Osteocyte (in vitro differentiated cells): ENCODE measurements at places on chromosomes 3 and 15. TPM values are rescaled to one million over a fixed set of nuclear protein-coding genes. Genes with fewer than 3 reads are reported as not detected.

DNA sequence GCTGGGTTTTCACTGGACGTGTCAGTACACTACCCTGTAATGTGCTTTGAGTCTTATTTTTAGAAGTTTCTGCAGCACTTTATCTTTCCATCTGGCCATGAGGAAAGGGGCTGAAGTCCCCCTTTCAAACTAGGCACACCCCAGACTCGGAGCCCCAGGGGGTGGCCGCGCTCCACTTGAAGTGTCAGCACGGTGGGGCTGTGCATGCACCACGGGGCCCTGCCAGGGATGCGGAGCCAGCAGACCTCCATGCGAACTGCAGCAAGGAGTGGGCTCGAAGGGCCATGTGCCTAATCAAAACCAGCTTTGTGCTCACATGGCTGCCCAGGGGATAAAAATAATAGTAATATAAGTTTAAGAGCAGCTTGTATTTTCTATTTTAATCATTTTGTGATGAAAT lies 100.9 kb upstream of the HACD2 start:
- H3K27me3 ChIP-seq = no peaks in the 10 kb centered on the region
- peaks cover 77% of the 10 kb centered on the region for H3K4me1 ChIP-seq
- peak overlapping the region; percentile 84 for H3K27ac ChIP-seq
- H3K4me3 ChIP-seq = no peak overlapping the region

- DNase-seq = no peak
- H3K4me3 ChIP-seq = no peak overlapping the region
- H3K36me3 ChIP-seq = peaks cover 19% of the 10 kb centered on the region
- H3K4me1 ChIP-seq = peaks cover 48% of the 10 kb centered on the region
- no peaks in the 10 kb centered on the region for H3K27me3 ChIP-seq
- H3K27ac ChIP-seq = peak overlapping the region; percentile 98
Observed at GRCh38 chr3:25593001-25593400, 71.7 kb downstream of the TOP2B start.

GRCh38 chr3:46939578-46940445 lies 36.7 kb downstream of the CCDC12 start:
- no peaks in the 10 kb centered on the region for H3K27me3 ChIP-seq
- H3K27ac ChIP-seq = peak overlapping the region; percentile 21
- no peak overlapping the region for H3K4me3 ChIP-seq

- no peak for DNase-seq
- no peaks in the 10 kb centered on the region for H3K27me3 ChIP-seq
- no peak overlapping the region for H3K4me3 ChIP-seq
- H3K4me1 ChIP-seq = peaks cover 42% of the 10 kb centered on the region
- peak overlapping the region; percentile 54 for H3K27ac ChIP-seq
- no peaks in the 10 kb centered on the region for H3K36me3 ChIP-seq
Observed at GRCh38 chr15:39156166-39156565, 424.7 kb upstream of the THBS1 start.

- no peak overlapping the region for H3K4me3 ChIP-seq
- H3K27ac ChIP-seq = no peak overlapping the region
- H3K4me1 ChIP-seq = no peaks in the 10 kb centered on the region
- peaks cover 6% of the 10 kb centered on the region for H3K27me3 ChIP-seq
- DNase-seq = no peak
Observed at GRCh38 chr3:31092748-31093589, 198.5 kb upstream of the GADL1 start.

GRCh38 chr3:150319900-150320299 lies 88.2 kb upstream of the TSC22D2 start:
- H3K27ac ChIP-seq = no peak overlapping the region
- H3K4me3 ChIP-seq = no peak overlapping the region
- no peak for DNase-seq
- H3K36me3 ChIP-seq = no peaks in the 10 kb centered on the region
- peaks cover 19% of the 10 kb centered on the region for H3K4me1 ChIP-seq
- no peaks in the 10 kb centered on the region for H3K27me3 ChIP-seq

GRCh38 chr3:171511450-171511849 lies 51.2 kb upstream of the TNIK start:
- H3K27ac ChIP-seq = no peak overlapping the region
- peaks cover 3% of the 10 kb centered on the region for H3K27me3 ChIP-seq
- H3K4me1 ChIP-seq = no peaks in the 10 kb centered on the region
- DNase-seq = no peak

- no peak overlapping the region for H3K27ac ChIP-seq
- H3K36me3 ChIP-seq = no peaks in the 10 kb centered on the region
- no peaks in the 10 kb centered on the region for H3K4me1 ChIP-seq
- peaks cover 6% of the 10 kb centered on the region for H3K27me3 ChIP-seq
- no peak for DNase-seq
- H3K4me3 ChIP-seq = no peak overlapping the region
Observed at GRCh38 chr3:121552379-121552778, 6.6 kb upstream of the POLQ start.

- no peaks in the 10 kb centered on the region for H3K4me1 ChIP-seq
- DNase-seq = no peak
- H3K36me3 ChIP-seq = no peaks in the 10 kb centered on the region
- H3K4me3 ChIP-seq = no peak overlapping the region
- peaks cover 25% of the 10 kb centered on the region for H3K27me3 ChIP-seq
Observed at GRCh38 chr15:29233566-29233965, 36.1 kb downstream of the NSMCE3 start.

GRCh38 chr3:43526956-43527355 lies 94.9 kb downstream of the ANO10 start:
- H3K4me1 ChIP-seq = no peaks in the 10 kb centered on the region
- H3K36me3 ChIP-seq = peaks cover 7% of the 10 kb centered on the region
- no peak overlapping the region for H3K27ac ChIP-seq
- no peaks in the 10 kb centered on the region for H3K27me3 ChIP-seq
- DNase-seq = no peak
- H3K4me3 ChIP-seq = no peak overlapping the region

DNA sequence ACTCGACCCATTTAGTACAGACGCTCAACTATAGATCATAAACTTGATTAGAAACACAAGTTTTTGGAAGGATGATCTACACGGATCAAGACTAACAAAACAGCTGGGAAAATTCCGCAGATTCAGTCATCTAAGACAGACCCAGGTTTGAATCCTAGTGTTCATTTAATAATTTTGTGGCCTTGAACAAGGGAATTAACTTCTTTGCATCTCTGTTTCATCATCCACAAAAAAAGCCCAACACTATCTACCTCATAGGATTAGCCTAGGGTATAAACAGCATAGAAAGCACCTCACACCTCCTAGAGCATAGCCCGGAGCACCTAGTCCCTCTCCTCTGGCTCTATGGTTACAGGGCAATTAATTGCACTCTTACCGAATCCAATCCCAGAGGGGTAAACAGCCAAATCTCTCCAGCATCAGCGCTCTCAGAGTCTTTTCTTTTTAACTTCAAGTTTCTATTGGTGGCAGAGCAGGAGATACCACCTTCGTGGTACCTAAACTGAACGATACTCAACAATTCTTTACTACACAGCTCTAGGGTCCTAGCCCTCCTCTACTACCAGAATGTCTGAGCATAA lies 3.5 kb downstream of the TBL1XR1 start:
- H3K36me3 ChIP-seq = peaks cover 10% of the 10 kb centered on the region
- H3K27ac ChIP-seq = peak overlapping the region; percentile 94
- H3K4me3 ChIP-seq = peak overlapping the region; percentile 93
- no peaks in the 10 kb centered on the region for H3K27me3 ChIP-seq
- DNase-seq = no peak

GRCh38 chr15:89244574-89244903 lies 760 bp downstream of the FANCI start:
- peaks cover 23% of the 10 kb centered on the region for H3K4me1 ChIP-seq
- H3K36me3 ChIP-seq = no peaks in the 10 kb centered on the region
- peak overlapping the region; percentile 75 for H3K27ac ChIP-seq
- no peak for DNase-seq
- H3K4me3 ChIP-seq = peak overlapping the region; percentile 88
- peaks cover 6% of the 10 kb centered on the region for H3K27me3 ChIP-seq

GRCh38 chr3:50189989-50190388 lies 1.4 kb upstream of the GNAT1 start:
- H3K4me1 ChIP-seq = peaks cover 3% of the 10 kb centered on the region
- no peaks in the 10 kb centered on the region for H3K27me3 ChIP-seq
- no peak overlapping the region for H3K4me3 ChIP-seq
- H3K36me3 ChIP-seq = no peaks in the 10 kb centered on the region
- no peak overlapping the region for H3K27ac ChIP-seq

- no peak overlapping the region for H3K4me3 ChIP-seq
- H3K4me1 ChIP-seq = no peaks in the 10 kb centered on the region
- H3K27me3 ChIP-seq = no peaks in the 10 kb centered on the region
- DNase-seq = no peak
- no peak overlapping the region for H3K27ac ChIP-seq
Observed at GRCh38 chr15:88072598-88073390, 183.7 kb downstream of the NTRK3 start.

DNA sequence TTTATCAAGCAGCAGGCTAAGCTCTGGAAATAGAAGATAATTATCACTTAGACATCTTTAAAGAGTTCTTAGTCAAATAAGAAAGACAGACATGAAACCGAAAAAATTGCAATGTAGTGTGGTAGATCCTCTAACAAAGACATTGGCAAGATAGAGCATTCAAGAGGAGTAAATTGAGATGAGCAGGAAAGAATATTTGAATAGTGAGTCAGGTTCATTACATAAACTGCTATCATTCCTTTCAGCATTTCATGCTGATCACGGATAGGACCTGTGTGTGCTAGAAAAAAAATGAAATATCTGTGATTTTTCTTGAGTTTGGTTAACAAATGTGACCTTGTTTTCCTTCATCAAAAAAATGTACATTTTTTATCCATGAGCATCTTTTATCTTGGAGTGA lies 460.9 kb downstream of the OTOL1 start:
- no peak overlapping the region for H3K27ac ChIP-seq
- no peak for DNase-seq
- H3K4me1 ChIP-seq = peaks cover 6% of the 10 kb centered on the region
- no peak overlapping the region for H3K4me3 ChIP-seq

DNA sequence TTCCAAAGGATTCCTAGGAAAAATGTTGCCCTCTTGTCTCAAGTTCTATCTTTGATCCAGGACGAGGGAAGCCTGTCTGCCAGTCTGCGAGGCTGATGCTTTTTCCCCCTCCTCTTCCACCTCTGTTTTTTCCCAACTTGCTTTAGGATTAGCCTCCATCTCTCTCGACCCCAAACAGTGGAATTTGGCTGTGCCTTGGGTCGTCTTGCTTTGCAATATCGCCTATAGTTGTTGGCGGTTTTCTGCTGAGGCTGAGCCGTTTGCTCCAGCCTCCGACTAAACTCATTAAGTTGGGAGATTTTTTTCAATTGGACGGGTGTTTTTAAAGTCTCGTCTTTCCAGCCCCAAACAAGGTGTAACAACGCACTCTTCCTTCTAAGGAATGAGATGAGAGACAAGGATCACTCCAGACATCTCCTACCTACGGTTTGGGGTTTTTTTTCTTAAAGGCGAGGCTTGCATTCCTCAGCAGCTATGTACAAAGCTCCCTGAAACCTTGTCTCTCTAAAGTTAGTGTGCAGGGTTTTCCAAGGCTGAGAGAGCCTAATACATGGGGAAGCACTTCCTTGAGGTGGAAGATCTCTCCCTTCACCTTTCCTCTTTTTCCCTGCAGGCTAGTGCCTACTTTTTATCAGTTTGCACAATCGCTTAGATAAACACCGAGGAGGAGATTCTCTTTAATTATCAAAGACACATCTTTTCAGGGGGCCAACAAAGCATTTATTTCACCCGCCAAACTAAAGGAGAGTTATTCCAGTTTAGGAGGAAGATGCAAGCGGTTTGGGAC lies 4.8 kb upstream of the NR2F2 start:
- peak overlapping the region; percentile 99 for H3K27ac ChIP-seq
- H3K27me3 ChIP-seq = no peaks in the 10 kb centered on the region
- no peak for DNase-seq
- peaks cover 51% of the 10 kb centered on the region for H3K4me1 ChIP-seq
- H3K4me3 ChIP-seq = peak overlapping the region; percentile 98
- peaks cover 4% of the 10 kb centered on the region for H3K36me3 ChIP-seq

DNA sequence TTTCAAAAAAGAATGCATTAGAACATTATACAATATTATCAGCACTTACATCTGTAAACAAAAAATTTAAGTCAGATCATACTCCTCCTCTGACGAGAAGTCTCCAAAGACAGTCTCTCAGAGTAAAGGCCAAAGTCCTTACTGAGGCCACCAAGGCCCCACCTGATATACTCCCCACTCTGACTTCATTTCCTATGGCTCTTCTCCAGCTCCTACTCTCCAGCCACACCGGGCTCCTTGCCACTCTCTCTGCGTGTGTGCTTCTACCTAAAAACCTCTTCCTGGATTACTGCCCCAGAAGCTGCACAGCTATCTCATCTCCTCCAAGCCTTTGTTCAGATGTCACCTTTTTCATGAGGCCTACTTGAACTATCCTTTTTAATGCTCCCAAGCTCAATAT lies 5.0 kb downstream of the DCP1A start:
- peaks cover 36% of the 10 kb centered on the region for H3K36me3 ChIP-seq
- no peak overlapping the region for H3K4me3 ChIP-seq
- no peaks in the 10 kb centered on the region for H3K27me3 ChIP-seq
- H3K27ac ChIP-seq = no peak overlapping the region

DNA sequence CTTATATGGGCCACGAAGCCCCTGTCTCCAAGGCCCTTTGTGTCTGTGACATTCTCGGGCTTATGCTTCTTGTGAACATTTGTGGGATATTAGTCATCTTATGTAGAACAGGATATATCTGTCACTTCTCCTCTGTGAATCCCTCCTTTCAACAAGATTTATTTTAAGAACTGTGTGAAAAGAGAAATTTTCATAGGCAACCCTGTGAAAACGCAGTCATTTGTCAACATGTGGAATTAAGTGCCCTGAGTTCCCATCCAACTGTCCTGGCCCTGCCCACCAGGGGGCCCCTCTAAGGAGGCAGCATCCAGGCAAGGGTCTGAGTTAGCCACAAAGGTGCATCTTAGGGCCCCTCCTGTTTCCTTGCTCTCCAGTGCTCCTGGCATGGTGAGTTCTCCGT lies 76.8 kb upstream of the CHRNA7 start:
- no peaks in the 10 kb centered on the region for H3K36me3 ChIP-seq
- no peak overlapping the region for H3K27ac ChIP-seq
- no peak overlapping the region for H3K4me3 ChIP-seq
- no peak for DNase-seq
- no peaks in the 10 kb centered on the region for H3K27me3 ChIP-seq

DNA sequence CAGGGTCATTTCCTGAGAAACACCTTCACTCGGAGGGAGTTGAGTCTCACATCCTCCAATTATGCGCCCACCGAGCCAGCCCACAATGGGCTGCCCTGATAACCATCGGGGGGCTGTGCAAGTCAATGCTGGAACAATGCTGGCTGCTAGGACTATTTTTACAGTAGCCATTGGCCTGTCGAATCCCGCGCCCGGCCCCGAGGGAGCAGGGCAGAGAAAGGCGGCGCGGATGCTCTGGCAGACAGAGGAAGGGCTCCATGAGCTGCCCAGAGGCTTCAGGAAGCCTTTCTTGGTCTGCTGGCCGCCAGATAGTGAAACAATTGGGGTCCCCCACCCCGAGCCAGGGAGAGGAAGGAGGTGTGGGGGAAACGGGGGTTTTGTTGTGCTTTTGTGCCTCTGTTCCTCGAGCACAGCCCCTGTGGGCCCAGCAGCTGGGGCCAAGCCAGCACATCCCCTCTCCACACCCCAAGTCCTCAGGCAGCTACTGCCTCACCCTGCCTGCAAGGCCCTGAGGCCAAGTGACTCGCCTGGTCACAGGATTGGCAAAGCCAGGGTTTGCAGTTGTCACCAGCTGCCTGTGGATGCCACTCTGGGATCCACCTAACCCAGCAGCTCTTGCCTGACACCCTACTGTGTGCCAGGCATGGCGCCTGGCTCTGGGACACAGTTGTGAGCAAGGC lies 39.0 kb downstream of the SLC6A6 start:
- no peaks in the 10 kb centered on the region for H3K27me3 ChIP-seq
- H3K27ac ChIP-seq = no peak overlapping the region
- no peak for DNase-seq
- no peak overlapping the region for H3K4me3 ChIP-seq
- H3K4me1 ChIP-seq = peaks cover 28% of the 10 kb centered on the region

Gene HIGD2B
- not detected in 2 replicates for total RNA-seq

Gene GOLGA6L7
- not detected in 2 replicates for total RNA-seq

Gene HYAL3
- total RNA-seq = 2.3 and 3.0 TPM in 2 replicates

Gene RBMS3
- 64.2 and 66.8 TPM in 2 replicates for total RNA-seq

Gene SLC27A2
- total RNA-seq = not detected in 2 replicates
